NCI-H1694 treated with DMSO at 0.1 percent for 48 hours (cell line): ENCODE measurements at places on chromosomes 6 and 20.

GRCh38 chr6:96789871-96790270 lies 47.4 kb downstream of the GPR63 start:
- no peak for DNase-seq

GRCh38 chr6:41080621-41081020 lies 7.8 kb downstream of the NFYA start:
- no peak for DNase-seq

GRCh38 chr20:40506537-40506939 lies 182.5 kb downstream of the MAFB start:
- no peak for DNase-seq

DNA sequence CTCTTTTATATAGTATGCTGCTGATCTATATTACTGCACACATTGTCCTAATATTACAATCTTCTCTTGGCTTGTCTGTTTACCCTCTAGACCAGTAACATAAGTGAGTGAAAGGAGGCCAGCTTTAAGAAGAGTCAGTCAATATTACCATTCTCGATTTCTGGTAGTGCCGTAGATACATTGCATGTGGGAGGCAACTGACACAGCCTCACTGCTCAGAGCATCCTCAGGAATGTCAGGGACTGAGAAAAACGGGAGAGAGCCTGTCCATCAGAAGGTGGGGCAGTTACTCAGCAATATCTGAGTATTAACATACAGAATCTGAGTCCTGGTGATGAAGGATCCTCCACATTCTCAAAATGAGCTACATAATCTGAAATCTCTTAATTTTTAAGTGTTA lies 259.9 kb downstream of the GJA1 start:
- DNase-seq: no peak

DNA sequence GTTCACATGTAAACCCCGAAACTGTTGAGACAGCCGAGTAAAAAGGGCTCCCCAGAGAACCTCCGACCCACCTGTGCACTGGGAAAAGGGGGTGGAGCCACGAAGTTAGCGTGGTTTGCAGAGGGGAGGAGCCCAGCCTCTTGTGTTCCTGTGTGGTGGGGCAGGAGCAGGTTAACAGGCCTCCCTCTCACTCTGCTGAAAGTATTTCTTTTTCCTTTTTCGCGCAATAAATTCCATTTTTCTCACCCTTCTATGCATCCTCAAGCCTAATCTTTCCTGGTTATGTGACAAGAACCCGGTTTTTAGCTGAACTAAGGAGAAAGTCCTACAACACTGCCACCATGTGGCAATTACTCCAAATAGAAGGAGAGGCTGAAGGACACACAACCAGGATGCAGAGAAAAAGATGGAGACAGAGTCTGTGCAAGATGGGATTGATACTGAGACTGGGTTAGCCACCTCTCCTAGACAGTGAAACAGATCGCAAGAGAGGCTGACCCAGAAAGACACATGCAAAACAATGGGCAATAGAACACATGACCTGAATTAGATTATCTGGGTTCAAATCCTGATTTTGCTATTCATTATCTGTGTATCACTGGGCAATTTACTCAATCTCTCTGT lies 168.7 kb upstream of the PRSS16 start:
- peak; percentile 45 for DNase-seq

- no peak for DNase-seq
These were observed 15.0 kb downstream of the MBOAT1 start for GRCh38 chr6:20197251-20197650.

DNA sequence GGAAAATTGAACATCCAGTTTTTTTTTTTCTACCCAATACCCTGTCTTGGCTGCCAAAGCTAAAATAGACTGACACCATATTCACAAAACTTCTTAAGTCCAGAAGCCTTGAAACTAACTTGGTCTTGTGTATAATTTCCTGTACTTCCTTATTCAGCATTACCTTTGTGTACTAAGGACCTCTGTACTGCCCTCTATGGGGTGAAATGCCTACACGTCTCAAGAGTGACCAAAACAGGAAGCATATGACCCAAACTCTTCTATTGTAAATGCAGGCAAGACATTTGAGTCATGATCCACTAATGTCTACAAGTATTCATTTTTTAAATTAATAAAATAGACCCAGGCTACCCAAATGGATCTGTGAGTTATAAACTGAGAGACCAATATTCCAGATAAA lies 50.4 kb downstream of the HMGCLL1 start:
- DNase-seq: no peak

GRCh38 chr6:111096246-111096645 lies 8.9 kb downstream of the SLC16A10 start:
- DNase-seq: no peak

DNA sequence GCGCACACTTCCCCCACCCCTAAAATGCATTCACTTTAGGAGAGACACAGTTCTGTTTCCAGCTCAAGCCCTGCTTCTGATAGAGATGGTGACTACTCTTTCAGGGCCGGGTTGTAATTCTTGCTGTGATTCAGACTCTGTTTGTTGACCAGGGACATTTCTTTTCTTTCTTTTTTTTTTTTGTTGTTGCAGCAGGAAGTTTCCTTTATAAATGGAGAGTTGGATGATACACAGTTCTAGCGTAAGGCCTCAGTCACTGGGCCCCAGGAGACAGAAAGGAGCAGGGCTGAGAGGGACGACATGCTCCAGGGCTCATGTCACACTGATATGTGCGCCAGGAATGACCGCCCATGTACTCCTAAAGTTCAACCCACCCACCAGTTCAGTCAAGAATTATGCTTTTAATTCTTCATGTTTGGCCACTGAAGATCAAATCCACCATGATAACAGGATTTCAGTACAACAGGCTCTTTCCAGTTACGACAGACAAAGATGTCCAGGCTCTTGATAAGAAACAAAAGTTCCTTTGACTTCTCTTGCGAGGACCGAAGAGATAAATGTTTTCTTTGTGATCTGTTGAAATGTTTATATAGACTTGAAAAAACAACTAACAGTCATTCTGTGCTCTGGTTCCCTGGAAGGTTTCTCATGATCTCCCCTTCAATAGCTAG lies 142.5 kb downstream of the CD164 start:
- no peak for DNase-seq

GRCh38 chr20:4490606-4491280 lies 231.0 kb upstream of the PRND start:
- no peak for DNase-seq

DNA sequence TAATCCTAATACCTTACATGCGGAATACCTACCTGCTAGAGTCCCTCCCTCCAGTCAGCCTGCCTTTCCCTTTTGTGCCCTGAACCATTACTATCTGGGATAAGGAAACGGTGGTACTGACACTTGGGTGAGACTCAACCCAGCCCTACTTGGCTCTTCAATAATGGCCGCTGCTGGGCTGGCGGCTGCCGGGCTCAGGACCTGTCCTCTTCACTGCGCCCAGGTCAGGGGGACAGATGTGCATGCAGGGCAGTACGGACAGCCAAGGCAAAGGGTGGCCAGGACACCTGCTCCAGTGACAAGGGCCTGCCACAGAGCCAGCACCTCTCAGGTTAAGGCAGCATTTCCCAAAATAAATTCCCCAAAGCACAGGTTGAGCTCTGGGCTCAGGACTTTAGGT lies 29.9 kb downstream of the UBE2V1 start:
- no peak for DNase-seq

- DNase-seq: no peak
These were observed 97.2 kb upstream of the MAP7 start for GRCh38 chr6:136647363-136647852.

DNA sequence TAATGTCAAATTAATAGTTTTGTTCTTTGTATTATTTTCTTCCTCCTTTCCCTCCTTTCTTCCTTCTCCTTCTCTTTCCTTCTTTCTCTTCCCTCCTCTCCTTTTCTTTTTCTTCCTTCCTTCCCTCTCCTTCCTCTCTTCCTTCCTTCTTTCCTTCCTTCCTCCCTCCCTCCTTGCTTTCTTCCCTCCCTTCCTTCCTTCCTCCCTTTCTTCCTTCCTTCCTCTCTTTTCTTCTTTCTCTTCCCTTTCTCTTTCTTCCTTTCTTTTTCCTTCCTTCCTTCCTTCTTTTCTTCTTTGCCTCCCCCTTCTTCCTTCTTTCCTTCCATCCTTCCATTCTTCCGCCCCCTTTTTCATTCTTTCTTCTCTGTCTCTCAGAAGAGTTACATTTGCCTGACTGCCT lies 518.2 kb upstream of the ID4 start:
- DNase-seq: no peak

GRCh38 chr6:130936933-130937332 lies 109.7 kb downstream of the SMLR1 start:
- no peak for DNase-seq

DNA sequence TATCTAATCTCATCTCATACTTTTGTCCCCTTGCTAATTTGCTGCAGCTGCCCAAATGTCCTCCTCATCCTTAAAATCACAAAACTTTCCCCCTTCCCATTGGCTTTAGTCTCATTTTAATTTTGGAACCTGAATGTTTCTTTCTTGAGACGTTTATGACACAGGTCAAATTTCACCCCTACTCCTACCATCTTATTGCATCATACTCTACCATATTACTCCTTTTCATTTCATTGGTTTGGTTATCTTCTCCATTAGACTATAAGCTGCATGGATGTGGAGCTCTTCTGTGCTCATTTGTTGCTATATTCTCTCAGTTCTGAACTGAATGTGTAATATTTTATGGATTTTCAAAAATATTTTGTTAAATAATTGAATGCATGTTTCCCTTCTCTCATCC lies 688.6 kb downstream of the CBLN4 start:
- DNase-seq: no peak

DNA sequence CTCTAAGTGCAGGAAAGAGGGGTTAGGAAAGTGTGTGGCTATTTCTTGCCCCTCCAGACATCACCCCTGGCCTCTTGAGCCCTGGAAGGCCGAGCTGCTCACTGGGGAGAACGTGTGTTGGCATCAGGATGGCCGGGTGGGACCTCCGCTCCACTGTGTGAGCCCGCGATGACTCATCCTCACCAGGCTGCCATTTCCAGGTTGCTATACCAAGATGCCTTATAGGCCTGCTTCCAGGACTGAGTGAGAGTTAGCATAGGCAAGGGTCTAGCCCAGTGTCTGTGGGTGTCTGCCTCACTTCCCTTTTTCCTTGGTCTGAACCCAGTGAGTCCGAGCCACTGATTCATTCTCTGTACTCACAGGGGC lies 105.0 kb downstream of the MRPL14 start:
- no peak for DNase-seq

DNA sequence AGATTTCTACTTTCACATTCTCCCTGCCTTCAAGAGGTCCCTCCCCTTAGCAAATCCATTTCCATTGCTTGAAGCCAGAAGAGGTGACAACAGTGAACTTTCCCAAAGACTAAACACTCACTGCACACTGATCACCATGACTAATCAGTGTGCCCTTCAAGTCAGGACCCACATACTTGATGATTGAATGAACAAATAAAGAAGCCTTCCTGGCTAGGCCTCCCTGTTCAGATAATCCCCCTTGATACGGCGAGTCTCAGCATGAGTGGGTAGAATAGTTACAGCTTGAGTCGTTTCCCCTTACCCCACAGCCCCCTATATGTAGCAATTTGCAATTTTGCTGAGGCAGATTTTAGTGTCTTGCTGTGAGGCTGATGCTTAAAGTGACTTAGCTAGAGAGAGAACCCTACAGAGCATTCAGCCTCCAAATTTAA lies 102.2 kb downstream of the UNC5CL start:
- DNase-seq: no peak

GRCh38 chr20:15564981-15565380 lies 1008.3 kb downstream of the KIF16B start:
- no peak for DNase-seq

DNA sequence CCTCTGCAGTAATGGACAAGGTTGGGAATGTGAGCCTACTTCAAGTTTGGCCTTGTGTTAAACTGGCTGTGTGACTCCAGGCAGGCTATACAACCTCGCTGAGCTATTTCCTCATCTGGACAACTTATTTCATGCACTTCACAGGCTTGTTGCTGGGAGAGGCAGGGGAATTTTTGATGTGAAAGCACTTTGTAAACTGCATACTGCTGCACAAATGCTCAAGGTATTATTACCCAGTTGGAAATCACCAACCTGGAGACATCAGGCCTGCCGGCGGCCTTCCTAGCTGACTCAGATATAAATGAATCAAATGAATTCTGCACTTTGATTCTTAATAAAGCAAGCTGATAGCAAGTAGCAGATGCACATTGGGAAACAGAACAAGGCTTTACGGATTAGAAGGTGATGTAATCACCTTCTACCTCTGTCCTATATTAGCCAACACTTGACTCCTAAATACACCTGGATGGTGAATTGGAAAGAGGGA lies 10.1 kb downstream of the JARID2 start:
- no peak for DNase-seq

- DNase-seq: no peak
These were observed 4.5 kb downstream of the NCOA6 start for GRCh38 chr20:34820805-34821578.

DNA sequence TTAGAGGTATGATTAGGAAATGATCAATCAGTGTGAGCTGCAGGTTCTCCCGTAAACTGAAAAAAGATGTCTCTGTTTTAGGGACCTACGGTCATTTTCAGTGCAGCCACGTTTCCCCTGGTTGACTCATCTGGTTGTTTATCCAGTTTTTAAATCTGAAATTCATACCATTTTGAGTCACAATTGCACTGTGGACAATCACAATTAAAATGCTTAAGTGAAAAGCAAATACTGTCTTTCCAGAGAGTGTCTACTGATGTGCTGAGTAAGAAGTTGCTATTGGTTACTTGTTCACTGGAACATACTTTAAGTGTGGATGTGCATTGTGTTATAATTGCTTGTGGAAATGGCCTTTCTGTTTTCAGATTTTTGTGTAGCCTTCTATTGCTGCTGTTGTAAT lies 305.1 kb upstream of the SASH1 start:
- DNase-seq: no peak

DNA sequence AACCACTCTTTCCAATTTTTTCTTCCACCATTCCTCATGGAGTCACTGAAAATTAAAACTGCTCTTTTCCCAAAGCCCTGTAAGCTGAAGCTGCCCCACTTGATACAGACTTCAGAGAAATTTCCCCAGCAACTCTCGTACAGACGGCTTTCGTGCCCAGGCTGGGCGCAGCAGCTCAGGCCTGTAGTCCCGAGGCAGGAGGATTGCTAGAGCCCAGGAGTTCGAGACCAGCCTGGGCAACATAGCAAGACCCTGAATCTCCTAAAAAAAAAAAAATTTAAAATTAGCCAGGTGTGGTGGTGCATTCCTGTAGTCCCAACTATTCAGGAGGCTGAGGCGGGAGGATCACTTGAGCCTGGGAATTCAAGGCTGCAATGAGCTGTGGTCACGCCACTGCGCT lies 6.6 kb downstream of the PPDPF start:
- no peak for DNase-seq

DNA sequence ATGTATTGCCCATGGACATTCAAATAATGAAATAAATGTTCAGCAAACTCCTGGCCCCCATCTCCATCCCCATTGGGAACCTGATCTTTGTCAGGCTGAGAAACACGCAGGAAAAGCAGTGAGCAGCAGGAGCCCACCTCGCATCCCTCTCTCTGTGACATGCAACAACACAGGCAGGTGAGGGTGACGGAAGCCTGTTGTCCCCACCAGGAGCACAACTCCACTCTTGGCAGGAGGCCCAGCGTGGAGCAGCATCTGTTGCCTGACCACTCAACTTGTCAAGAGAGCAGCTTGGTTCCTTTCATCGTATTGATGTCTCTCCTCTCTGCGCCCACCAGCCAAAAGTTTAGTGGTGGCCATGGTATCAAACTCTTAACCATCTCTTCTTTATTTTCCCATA lies 586.9 kb upstream of the ARID1B start:
- DNase-seq: peak; percentile 5
